H1 (cell line): ENCODE measurements at places on chromosomes 5 and 9. TPM values are rescaled to one million over a fixed set of nuclear protein-coding genes. Genes with fewer than 3 reads are reported as not detected.

BARX1 gene
- total RNA-seq, result 2.1 and 2.6 TPM in 2 replicates

FOXD4L4 gene
- not detected in 2 replicates for total RNA-seq

DNA sequence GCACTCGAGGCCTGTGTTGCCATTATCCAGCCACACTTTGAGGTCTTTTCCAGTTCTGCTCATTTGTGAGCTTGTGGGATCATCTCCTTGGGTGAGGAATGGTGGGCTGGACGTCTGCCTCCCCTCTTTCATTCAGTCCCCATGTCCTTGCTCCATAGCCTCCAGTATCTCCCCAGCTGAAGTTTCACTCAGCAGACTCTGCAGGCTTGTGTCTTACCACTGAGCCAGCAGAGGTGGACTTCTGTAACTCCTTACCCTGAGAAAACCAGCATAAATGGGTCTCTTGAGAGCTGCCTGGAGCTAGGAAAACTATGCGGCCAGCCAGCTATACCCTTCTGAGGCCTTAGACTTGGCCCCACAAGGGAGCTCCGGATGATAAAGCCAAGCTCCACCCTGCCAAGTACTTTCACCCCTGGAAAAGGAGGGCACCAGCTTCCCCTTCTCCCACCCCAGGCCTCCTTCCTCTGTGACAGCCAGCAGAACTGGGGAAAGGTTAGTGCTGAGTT lies 12.2 kb downstream of the IRF1 start:
- H3K27ac ChIP-seq, result no peak overlapping the region
- peaks cover 7% of the 10 kb centered on the region; the same call in 1 of the 2 replicates for H3K4me1 ChIP-seq
- no peaks in the 10 kb centered on the region for H3K36me3 ChIP-seq

DNA sequence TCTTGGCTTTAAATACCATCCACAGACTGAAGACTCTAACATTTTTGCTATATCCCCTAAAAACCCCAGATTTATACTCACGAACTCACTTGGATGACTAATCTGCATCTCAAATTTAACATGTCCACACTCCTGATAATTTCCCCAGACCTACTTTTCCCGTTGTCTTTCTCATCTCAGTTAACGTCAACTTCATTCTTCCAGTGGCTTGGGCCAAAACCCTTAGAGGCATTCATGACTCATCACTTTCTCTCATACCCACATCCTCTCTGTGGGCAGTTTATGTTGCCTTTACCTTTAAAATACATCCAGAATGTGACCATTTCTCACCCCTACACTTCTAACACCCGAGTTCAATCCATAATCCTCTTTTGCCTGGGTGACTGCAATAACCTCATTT lies 96.7 kb downstream of the EDIL3 start:
- no peak overlapping the region for H3K4me3 ChIP-seq
- no peak overlapping the region for H3K27ac ChIP-seq
- no peaks in the 10 kb centered on the region; the same call in none of the 2 replicates for H3K4me1 ChIP-seq
- no peaks in the 10 kb centered on the region for H3K36me3 ChIP-seq
- no peaks in the 10 kb centered on the region for H3K27me3 ChIP-seq

DNA sequence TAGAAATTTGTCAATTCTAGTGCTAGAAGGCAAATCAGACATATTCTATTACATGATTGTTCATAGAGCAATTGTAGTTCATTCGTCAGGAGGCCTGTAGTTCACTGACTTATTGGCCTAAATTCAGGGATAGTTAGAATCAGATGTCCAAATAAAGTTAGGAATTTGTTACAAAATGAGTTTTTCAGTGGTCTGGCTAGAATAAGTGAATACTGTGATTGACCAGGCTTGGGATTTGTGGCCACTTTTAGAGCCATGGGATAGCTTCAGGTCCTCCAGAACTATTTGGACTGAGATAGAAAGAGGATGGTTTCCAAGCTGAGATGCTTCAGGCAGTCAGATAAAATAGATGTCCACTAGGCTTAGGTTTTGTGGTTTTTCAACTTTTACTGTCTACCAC lies 199.1 kb upstream of the MPDZ start:
- no peak overlapping the region for H3K27ac ChIP-seq
- no peaks in the 10 kb centered on the region for H3K36me3 ChIP-seq
- no peak for DNase-seq
- no peak overlapping the region for H3K4me3 ChIP-seq
- no peaks in the 10 kb centered on the region for H3K4me1 ChIP-seq
- H3K27me3 ChIP-seq, result no peaks in the 10 kb centered on the region

DNA sequence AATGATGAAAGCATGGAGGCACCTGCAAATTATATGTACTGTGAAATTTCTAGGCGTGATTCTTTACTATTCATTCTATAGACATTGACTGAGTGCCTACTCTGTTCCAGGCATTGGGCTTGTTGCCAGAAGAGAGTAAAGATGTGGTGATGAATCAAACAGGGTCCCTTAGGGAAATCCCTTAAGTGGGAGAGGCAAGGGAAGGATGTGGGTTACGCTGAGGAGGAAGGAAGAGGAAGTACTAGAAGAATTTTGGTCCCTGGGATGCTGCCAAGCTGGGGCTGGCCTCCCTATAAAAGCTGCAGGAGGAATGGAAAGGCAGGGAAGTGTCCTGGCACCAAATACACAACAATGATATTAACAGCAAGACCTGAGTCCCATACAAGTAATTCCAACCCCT lies 76.7 kb upstream of the SPOCK1 start:
- no peaks in the 10 kb centered on the region for H3K36me3 ChIP-seq
- DNase-seq, result no peak
- H3K4me3 ChIP-seq, result no peak overlapping the region
- no peak overlapping the region for H3K27ac ChIP-seq
- H3K4me1 ChIP-seq, result no peaks in the 10 kb centered on the region

GRCh38 chr5:168364750-168365550 lies 73.5 kb downstream of the WWC1 start:
- no peaks in the 10 kb centered on the region for H3K36me3 ChIP-seq
- H3K4me1 ChIP-seq, result peaks cover 7% of the 10 kb centered on the region
- no peak overlapping the region for H3K4me3 ChIP-seq
- no peak for DNase-seq
- H3K27me3 ChIP-seq, result no peaks in the 10 kb centered on the region

DNA sequence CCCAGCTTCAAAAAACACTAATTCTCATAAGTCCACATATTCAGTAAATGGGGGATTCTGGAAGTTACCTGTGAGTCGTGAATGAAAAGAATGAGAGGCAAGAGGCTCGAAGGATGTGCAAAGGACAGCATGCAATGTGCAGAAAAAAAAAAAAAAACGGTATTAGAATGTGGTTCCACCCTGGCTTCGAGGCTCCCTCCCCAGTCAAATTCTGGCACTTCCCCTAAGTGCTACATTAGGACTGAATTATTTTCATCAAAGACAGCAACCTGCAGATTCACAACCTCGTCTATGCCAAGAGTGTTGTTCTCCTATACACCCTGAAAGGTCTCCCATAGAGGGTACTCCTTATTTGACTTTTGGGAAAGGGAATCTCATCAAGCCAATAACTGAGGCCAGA lies 16.5 kb downstream of the CAPSL start:
- H3K27ac ChIP-seq, result no peak overlapping the region
- H3K4me3 ChIP-seq, result no peak overlapping the region
- H3K36me3 ChIP-seq, result no peaks in the 10 kb centered on the region
- H3K4me1 ChIP-seq, result no peaks in the 10 kb centered on the region
- peaks cover 20% of the 10 kb centered on the region for H3K27me3 ChIP-seq
- DNase-seq, result no peak
